ENCODE measurements at places on chromosomes 11 and 22. TPM values are rescaled to one million over a fixed set of nuclear protein-coding genes. Genes with fewer than 3 reads are reported as not detected.

DNA sequence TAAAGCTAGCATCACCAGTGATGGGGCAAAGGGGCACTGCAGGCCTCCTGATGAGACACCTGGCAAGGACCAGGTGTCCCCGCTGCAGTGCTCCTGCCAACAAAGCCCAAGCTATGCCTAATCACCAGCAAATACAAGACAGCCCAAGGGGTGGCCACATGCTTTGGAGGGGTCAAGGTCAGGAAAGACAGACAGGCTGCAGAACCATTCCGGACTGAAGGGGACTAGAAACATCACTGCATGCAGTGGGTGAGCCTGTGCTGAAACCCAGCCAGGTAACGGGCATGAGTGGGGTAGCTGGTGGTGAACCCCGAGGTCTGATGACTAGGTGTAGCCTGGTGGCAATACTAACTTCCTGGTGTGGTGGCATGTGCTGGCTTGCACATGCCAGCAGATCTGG is 111.1 kb downstream of the MED15 start:
- no peak for DNase-seq

Gene LINC01488
- total RNA-seq: not detected

Gene MUC15
- not detected for total RNA-seq

GRCh38 chr11:7936615-7937014 is 4.9 kb downstream of the OR10A3 start:
- no peak for DNase-seq

DNA sequence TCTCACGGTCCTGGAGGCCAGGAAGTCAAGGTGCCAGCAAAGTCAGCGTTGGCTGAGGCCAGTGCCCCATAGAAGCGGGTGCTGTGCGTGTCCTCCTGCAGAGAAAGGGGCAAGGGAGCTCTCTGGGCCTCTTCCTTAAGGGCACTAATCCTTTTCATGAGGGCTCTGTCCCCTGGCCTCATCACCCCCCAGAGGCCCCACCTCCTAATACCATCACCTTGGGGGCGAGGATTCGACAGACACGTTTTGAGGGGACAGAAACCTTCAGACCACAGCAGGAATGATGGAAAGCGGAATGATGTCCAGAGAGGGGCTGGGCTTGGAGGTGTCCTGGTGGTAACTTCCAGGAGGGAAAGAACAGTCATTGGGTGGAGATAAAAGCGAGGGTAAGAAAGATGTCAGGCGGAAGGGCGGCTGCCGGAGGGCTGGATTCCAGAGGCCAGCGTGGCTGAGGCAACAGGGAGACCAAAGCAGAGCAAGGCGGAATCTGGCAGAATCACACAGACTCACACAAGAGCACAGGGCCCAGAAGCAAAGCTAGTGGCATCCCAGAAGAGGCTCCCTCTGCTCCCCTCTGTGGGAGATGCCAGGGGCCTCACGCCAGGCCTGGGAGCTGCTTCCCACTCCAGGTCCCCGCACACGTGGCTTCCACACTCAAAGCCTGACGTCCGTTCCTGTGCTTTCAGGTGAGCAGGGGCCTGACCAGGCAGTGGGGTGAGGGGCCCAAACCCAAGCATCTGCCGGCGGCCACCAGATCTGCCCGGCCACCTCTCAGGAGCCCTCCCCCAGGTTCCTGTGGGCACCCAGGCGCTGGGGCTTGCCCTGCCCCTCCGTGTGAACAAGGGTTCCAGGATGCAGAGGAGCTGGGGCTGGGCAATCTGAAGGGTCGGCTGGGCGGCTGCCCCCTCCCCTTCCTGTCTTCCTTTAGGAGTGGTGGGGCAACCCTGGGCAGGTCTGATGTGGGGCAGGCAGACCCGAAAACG is 784.5 kb downstream of the BRD1 start:
- DNase-seq: no peak

- no peak for DNase-seq
These were observed 9.3 kb downstream of the SLC37A2 start for GRCh38 chr11:125072218-125072960.

Gene PGA5
- total RNA-seq: not detected

DNA sequence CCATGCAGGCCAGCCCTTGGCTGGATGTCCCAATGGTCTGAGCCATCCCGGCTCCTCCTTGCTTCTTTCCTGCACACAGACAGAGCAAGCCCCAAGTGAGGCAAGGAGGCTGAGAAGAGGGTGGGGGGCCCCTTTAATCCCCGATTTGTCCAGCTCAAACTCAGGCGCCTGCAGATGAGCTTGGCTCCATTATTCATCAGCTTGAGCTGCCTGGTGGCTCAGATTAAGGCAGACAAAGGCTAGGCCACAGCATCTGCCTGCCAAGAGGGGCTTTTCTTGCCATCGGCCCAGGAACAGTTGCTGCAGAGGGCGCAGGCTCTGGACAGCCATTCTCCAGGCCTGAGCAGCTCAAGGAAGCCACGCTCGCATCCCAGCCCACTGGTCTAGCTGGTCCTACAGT is 35.4 kb downstream of the LMO1 start:
- DNase-seq: peak; percentile 11

DNA sequence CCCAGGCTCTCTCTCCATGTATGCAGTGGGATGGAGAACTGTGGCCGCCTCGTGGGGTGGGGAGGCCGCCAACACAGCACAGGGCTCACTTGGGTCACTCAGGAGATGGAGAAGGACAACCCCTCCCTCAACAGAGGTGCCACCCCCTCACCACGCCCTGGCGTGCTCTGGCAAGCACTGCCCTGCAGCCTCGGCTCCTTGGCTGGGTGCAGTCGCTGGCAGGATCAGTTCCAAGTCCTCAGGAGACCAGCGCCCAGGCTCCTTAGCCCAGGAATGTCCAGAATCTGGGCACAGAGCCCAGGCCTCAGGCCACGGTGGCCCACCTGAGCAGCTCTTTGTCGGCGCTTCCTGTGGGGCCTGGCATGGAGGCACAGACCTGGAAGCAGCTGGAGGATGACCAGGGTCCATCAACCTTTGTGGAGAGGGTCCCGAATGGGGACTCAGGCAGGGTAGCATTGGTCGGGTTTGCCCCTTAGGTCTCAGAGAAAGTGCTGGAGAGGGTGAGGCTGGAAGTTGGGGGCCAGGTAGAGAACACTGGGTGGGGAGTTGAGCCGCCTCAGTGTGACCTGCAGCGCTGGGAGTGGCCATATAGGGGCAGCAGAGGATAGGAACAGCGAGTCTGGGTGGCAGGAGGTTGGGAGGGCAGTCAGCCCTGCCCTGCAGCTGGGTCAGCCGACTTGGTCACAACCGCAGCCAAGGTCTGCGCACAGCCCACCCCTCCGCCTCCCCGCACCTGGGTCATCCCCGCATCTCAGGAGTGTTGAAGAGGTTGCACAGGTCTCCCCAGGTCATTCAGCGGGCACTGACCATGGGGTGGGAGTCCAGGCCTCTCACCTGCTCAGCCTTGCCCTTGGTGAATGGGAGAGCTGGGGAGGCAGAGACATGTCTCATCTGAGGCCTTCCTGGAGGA is 8.2 kb downstream of the SUSD2 start:
- DNase-seq: peak; percentile 78

- no peak for DNase-seq
These were observed 70.4 kb upstream of the ARHGAP20 start for GRCh38 chr11:110782616-110783015.

DNA sequence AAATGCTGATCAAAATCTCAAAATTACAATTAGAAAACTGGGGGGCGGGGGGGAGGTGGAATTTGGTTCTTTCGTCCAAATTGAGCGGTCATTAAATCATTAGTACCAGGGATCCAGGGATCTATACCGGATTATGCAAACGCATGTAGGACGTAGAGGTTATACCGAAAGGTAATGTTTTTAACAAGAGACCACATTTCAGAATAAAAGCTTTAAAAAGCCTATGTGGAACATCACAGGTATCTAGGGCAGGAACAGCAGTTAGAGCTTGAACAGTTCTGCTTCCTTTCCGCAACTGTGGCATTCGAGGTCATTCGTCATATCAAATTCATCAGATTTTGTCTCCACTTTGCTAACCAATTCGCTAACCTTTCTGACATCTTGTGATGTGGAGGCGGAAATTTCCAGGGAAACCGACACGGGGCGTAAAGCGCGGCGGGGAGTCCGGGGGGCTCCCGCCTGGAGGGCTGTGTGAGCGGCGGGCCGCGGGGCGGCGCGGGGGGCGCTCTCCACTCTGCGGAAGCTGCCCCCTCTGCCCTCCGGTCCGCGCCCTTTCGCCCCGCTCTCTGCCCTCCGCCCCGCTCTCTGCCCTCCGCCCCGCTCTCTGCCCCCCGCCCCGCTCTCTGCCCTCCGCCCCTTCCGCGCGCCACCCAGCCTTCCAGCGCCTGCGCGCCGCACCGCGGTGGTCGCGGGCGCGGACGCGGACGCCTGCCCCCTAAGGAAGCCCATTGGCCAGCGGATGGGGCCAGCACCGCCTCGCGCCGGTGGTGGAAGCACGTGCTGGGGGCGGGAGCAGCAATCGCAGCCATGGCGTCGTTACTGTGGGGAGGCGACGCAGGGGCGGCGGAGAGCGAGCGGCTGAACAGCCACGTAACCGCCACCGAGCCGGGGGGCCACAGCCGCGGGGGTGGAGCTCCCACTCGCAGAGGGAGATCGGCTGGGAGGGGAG is at the start of gene DDX25:
Gene DDX25, plus strand, starts transcription at position 798 of the 949 bp plus-strand sequence. Its CDS starts 10 bp downstream, at position 808.
- DNase-seq: peak; percentile 88

GRCh38 chr22:32589007-32589406 is 114.4 kb downstream of the FBXO7 start:
- no peak for DNase-seq

Gene SCUBE1
- 25.8 TPM for total RNA-seq

DNA sequence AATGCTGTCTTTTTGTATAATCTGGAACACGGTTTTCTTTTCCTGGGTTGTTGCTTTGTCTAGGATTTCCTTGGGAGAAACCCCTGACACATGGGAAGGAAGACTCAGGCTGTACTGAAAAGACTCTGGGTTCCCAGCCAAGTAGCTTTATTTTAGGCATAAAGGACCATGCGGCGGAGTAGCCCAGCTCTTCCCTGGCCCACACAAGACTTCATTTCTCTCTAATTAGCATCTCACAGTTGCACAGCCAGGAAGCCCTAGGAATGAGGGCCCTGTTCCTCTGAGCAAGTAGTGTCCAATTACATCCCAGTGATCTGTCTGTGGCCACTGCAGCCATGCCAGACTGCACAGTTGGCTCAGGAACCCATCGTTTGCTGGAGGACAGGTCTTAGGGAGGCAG is 319.5 kb downstream of the TENM4 start:
- no peak for DNase-seq

- no peak for DNase-seq
These were observed 19.1 kb upstream of the IL18BP start for GRCh38 chr11:71979602-71980001.

DNA sequence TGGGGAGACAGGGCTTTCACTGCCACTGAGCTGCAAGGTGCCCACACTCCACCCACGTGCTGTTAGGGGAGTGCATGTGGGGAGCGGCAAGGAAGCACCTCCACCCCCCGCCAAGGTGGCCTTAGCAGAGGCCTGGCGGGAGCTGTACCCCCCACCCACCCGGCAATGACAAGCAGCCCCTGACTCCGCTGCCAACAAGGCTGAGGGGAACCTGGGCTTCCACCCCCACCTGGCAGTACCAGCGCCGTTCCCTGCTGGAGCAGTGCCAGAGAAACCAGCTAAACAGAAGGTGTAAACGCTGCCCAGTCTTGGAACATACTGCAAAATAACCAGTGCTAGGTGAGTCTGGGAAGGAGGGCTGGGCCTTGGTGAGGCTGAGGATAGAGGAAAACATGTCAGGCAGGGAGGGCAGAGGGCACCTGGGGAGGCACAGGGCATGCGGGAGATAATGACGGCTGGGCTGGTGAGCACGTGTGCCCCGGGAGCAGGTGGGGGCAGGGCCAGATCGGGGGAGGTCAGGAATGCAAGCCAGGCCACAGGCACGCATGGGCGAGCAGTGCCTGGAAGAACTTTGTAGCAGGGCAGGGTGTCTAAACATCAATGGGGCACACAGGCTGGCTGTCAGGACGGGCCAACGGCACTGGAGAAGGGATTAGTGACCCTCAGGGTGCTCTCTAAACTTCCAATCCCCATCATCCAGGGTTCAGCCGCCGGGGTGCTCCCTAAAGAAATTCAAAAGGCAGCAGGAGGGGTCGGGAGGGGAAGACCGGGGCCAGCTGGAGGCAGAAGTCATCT is 6.6 kb downstream of the CERK start:
- DNase-seq: no peak

DNA sequence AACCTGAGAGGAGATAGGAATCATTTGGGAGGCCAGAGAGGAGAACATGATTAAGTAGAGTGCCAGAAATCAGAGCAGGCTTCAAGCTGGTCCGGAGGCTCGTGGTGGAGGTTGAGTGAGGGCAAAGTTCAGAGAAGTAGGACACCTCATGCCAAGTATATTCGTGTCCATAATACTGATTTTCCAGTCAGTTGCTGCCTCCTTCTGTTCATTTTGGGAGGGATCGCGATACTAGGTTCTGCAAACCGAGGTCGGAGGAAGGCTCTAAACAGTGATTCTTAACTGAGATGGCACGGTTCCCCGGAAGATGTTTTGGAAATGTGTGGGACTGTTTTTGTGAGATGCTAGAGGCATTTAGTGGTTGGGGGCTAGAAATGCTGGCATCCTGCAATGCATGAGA is 13.6 kb upstream of the CD3E start:
- no peak for DNase-seq

Gene HEPN1
- total RNA-seq: not detected

Gene GPR137
- total RNA-seq: 52.5 TPM

Gene KLHL35
- 41.4 TPM for total RNA-seq

Gene GNAZ
- total RNA-seq: 82.5 TPM

Gene SPON1
- total RNA-seq: 0.81 TPM

DNA sequence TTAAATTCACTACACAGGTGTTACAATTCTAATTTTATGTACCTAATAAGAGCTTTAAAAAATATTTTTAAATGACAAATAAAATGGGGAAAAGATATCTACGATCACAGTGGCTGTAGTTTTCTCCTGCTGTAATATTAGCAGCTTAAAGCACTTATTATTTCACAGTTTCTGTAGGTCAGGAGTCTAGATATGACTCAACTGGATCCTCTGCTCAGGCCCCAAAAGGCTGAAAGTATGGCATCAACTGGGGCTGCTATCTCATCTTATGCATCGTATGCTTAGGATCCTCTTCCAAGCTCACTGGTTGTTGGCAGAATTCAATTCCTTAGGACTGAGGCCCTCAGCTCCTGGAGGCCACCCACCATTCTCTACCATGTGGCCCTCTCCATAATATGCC is 12.8 kb downstream of the FBXO3 start:
- DNase-seq: no peak

Gene PHRF1
- 41.6 TPM for total RNA-seq

GRCh38 chr11:47917599-47918369 is 62.6 kb upstream of the PTPRJ start:
- DNase-seq: no peak

Gene LMNTD2
- total RNA-seq: 2.3 TPM

DNA sequence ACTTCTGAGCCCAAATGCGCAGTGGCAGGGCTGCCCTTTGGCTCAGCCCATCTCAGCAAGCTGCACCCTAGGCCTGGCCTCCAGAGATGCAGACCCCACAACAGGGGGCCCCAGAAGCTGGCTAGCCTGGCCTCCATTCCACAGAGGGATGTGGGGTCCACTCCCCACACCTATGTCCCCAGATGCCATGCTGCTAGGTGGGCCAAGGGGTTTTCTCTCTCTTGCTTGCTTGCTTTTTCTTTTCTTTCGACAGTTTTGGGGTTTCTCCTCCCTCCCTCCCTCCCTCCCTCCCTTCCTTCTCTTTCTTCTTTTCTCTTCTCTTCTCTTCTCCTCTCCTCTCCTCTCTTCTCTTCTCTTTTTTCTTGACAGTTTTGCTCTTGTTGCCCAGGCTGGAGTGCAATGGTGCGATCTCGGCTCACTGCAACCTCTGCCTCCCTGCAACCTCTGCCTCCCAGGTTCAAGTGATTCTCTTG is 9.6 kb downstream of the SCARF2 start:
- DNase-seq: no peak
